Neural crest cell (in vitro differentiated cells): ENCODE measurements at places on chromosomes 4 and X. TPM values are rescaled to one million over a fixed set of nuclear protein-coding genes. Genes with fewer than 3 reads are reported as not detected.

DNA sequence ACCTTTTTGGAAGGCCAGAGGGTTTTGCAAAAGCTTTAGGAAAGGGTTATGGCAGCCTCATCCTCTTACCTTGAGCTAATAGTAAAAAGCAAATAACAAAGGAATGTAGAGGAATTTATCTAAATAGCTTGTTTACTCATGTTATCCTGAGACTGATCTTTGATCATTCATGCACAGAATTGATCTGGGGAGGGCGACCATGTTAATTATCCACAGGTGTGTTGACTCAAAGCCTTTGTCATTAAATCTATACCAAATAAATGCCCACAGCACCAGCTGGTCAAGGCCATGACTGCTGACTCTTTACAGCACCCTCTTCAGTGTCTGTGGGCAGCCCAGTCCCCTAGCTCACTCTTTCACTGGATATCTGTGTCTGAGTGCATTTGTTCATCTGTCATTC, 22.8 kb upstream of the DCLK2 start:
- H3K4me1 ChIP-seq: no peaks in the 10 kb centered on the region
- H3K4me3 ChIP-seq: no peak overlapping the region
- DNase-seq: no peak
- H3K36me3 ChIP-seq: peaks cover 4% of the 10 kb centered on the region
- H3K27ac ChIP-seq: no peak overlapping the region

GRCh38 chr4:39719804-39720580, 22.1 kb downstream of the UBE2K start:
- peaks cover 24% of the 10 kb centered on the region for H3K4me1 ChIP-seq
- DNase-seq: no peak
- H3K4me3 ChIP-seq: no peak overlapping the region

- no peaks in the 10 kb centered on the region for H3K4me1 ChIP-seq
- no peaks in the 10 kb centered on the region for H3K27me3 ChIP-seq
- H3K36me3 ChIP-seq: peaks cover 9% of the 10 kb centered on the region
- H3K4me3 ChIP-seq: no peak overlapping the region
Measured at GRCh38 chr4:16627999-16628398, 270.4 kb downstream of the LDB2 start.

DNA sequence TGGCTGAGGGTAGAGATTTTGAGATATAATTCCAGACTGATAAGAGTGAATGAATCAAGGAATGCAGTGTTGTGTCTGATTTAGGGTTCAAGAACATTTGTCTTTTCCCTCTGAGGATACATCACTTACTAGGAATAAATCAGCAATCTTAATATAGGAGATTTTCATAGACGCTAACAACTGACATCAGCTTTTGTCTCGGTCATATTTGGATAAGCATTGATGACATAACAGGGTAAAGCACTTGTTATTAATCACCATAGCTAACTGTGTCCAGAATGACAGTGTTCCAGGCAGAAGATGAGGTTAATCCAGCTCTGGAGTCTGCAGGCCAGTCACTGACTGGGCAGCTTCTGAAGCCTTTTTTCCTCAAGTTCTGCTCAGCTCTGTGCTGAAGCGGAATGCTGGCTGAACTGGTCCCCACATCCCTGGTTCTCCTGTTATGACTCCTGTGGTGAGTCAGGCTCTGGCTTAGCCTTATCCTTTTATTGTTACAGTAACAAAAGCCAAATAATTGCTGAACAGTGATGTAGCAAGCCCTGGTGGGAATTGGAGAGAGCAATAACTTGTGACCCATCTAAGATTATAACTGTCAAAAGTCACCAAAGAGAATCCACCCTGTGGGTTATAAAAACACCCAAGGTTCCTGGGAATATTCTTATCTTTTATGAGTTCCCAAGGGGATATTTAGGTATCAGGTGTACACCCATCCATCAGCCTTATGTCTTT, 41.8 kb downstream of the FNIP2 start:
- no peaks in the 10 kb centered on the region for H3K36me3 ChIP-seq
- no peak overlapping the region for H3K4me3 ChIP-seq
- no peak overlapping the region for H3K27ac ChIP-seq
- no peak for DNase-seq

TRO gene
- 106 and 120 TPM in 2 replicates for total RNA-seq

- no peaks in the 10 kb centered on the region for H3K4me1 ChIP-seq
- H3K27me3 ChIP-seq: no peaks in the 10 kb centered on the region
- H3K36me3 ChIP-seq: no peaks in the 10 kb centered on the region
- DNase-seq: no peak
- no peak overlapping the region for H3K4me3 ChIP-seq
Measured at GRCh38 chr4:96293806-96294205, 453.9 kb downstream of the PDHA2 start.

- H3K4me1 ChIP-seq: peaks cover 21% of the 10 kb centered on the region
- H3K27ac ChIP-seq: peak overlapping the region; percentile 11
- no peaks in the 10 kb centered on the region for H3K36me3 ChIP-seq
- no peak overlapping the region for H3K4me3 ChIP-seq
- no peaks in the 10 kb centered on the region for H3K27me3 ChIP-seq
- no peak for DNase-seq
Measured at GRCh38 chr4:16588149-16588548, 310.3 kb downstream of the LDB2 start.

RHOXF1 gene
- 0.33 and 0.41 TPM in 2 replicates for total RNA-seq

- no peaks in the 10 kb centered on the region for H3K4me1 ChIP-seq
- no peak overlapping the region for H3K27ac ChIP-seq
- no peaks in the 10 kb centered on the region for H3K27me3 ChIP-seq
- no peak for DNase-seq
Measured at GRCh38 chr4:127997534-127998388, 32.6 kb downstream of the ABHD18 start.

LRBA gene
- total RNA-seq: 28.2 and 30.3 TPM in 2 replicates

DNA sequence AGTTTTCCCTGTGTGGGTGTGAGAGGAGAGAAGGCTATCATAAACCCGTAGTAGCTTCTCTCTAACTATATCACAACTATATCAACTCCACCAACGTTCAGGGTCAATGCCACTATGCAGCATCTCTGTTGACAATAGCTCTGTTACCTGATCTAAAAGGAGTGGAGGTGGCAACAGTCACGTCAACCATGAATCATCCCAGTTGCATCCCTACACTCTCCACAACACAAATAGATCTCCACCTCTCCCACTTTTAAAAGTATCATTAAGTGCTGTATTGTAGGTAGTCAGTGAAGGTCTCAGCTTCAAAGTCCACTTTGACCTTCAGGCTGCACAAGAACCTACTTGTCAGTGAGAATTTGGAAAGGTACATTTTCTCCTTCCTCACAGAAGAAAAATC, 600.5 kb upstream of the GRIA3 start:
- no peaks in the 10 kb centered on the region for H3K4me1 ChIP-seq
- no peak overlapping the region for H3K27ac ChIP-seq
- no peak for DNase-seq
- H3K36me3 ChIP-seq: peaks cover 2% of the 10 kb centered on the region

SRPX gene
- total RNA-seq: 3.6 and 3.7 TPM in 2 replicates

ZFYVE28 gene
- 1.2 and 1.4 TPM in 2 replicates for total RNA-seq

GRCh38 chr4:100816436-100817045, 298.7 kb upstream of the EMCN start:
- peak overlapping the region; percentile 73 for H3K27ac ChIP-seq
- H3K4me1 ChIP-seq: no peaks in the 10 kb centered on the region
- no peak for DNase-seq
- no peaks in the 10 kb centered on the region for H3K36me3 ChIP-seq
- H3K27me3 ChIP-seq: no peaks in the 10 kb centered on the region

- no peak for DNase-seq
- no peaks in the 10 kb centered on the region for H3K36me3 ChIP-seq
- peaks cover 26% of the 10 kb centered on the region for H3K4me1 ChIP-seq
- no peaks in the 10 kb centered on the region for H3K27me3 ChIP-seq
Measured at GRCh38 chr4:152102436-152103000, 341.7 kb upstream of the GATB start.

TCEAL6 gene
- not detected in 2 replicates for total RNA-seq

GRCh38 chr4:15925830-15926229, 12.7 kb downstream of the FGFBP1 start:
- no peaks in the 10 kb centered on the region for H3K36me3 ChIP-seq
- H3K27me3 ChIP-seq: peaks cover 9% of the 10 kb centered on the region
- no peaks in the 10 kb centered on the region for H3K4me1 ChIP-seq
- no peak for DNase-seq

FSTL5 gene
- 6.3 and 7.4 TPM in 2 replicates for total RNA-seq

C1QTNF7 gene
- total RNA-seq: not detected in 2 replicates

CXCL13 gene
- total RNA-seq: not detected in 2 replicates

DNA sequence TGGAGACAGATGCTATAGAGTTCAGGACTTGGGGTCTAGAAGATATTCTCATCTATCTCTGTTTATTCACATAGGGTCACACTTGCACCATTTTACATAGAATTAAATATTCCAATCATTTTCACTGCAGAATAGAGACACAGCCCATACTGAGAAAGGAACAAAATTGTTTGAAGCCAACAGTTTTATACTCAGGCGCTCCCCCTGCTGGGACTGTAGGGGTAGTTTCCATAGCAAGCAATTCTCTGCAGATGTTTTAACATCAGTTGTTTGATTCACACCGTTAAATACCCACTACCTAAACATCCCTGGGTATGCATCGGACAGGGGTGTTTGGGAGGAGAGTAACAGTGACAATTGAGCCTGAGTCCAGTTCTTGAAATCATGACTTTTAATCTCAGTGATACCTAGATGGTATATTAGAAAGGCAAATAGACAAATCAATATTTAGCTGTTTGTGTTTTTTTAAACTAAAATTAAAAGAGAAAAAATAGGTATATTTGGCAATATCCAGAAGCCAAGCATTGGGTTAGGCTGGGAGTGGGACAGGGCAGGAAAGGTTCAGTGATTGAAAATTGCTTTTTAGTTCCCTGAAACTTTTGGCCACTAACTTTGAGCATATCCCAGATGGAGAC, 33.8 kb downstream of the LONRF3 start:
- H3K4me3 ChIP-seq: no peak overlapping the region
- DNase-seq: peak; percentile 35
- H3K4me1 ChIP-seq: no peaks in the 10 kb centered on the region

- H3K4me1 ChIP-seq: peaks cover 3% of the 10 kb centered on the region
- DNase-seq: no peak
- H3K4me3 ChIP-seq: no peak overlapping the region
- no peak overlapping the region for H3K27ac ChIP-seq
Measured at GRCh38 chr4:11636031-11636430, 207.3 kb upstream of the HS3ST1 start.

- no peak for DNase-seq
- no peak overlapping the region for H3K4me3 ChIP-seq
- H3K27me3 ChIP-seq: peaks cover 5% of the 10 kb centered on the region
- H3K4me1 ChIP-seq: no peaks in the 10 kb centered on the region
- H3K27ac ChIP-seq: no peak overlapping the region
Measured at GRCh38 chr4:99815597-99816011, 1.0 kb upstream of the DAPP1 start.

- H3K27me3 ChIP-seq: no peaks in the 10 kb centered on the region
- H3K27ac ChIP-seq: no peak overlapping the region
- DNase-seq: no peak
- no peak overlapping the region for H3K4me3 ChIP-seq
- no peaks in the 10 kb centered on the region for H3K4me1 ChIP-seq
Measured at GRCh38 chr4:83269256-83269655, 15.3 kb downstream of the COQ2 start.

- DNase-seq: no peak
- H3K27ac ChIP-seq: no peak overlapping the region
- peaks cover 5% of the 10 kb centered on the region for H3K4me1 ChIP-seq
Measured at GRCh38 chr4:103272174-103272573, 74.0 kb upstream of the CENPE start.

DNA sequence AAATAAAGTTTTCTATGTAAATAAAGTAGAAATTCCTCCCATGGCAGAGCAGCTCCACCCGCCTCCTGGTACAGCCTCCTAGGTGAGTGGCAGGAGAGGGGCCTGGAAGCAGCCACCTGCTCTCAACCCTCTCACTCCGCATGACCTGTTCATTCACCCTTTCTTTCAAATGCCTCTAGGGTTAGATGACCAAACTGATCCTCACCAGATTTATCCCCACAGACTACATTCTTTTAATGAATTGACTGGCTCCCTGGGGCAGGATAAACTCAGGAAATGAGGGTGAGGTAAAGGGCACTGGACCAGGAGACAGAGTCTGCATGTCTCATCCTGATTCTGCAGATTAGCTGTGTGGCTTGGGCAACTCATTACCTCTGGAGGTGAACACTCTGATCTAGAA, 32.6 kb upstream of the NKX6-1 start:
- no peaks in the 10 kb centered on the region for H3K4me1 ChIP-seq
- H3K36me3 ChIP-seq: no peaks in the 10 kb centered on the region
- H3K27me3 ChIP-seq: peaks cover 2% of the 10 kb centered on the region
- DNase-seq: no peak

- H3K36me3 ChIP-seq: peaks cover 2% of the 10 kb centered on the region
- H3K4me3 ChIP-seq: no peak overlapping the region
- no peaks in the 10 kb centered on the region for H3K27me3 ChIP-seq
- H3K27ac ChIP-seq: no peak overlapping the region
Measured at GRCh38 chr4:157115613-157116335, 39.8 kb downstream of the GLRB start.

GRCh38 chr4:169103966-169104412, 93.9 kb upstream of the CBR4 start:
- H3K4me3 ChIP-seq: no peak overlapping the region
- peaks cover 2% of the 10 kb centered on the region for H3K36me3 ChIP-seq
- no peak for DNase-seq
- H3K4me1 ChIP-seq: peaks cover 15% of the 10 kb centered on the region
- no peak overlapping the region for H3K27ac ChIP-seq

SORBS2 gene
- 34.5 and 42.3 TPM in 2 replicates for total RNA-seq

- no peak overlapping the region for H3K27ac ChIP-seq
- no peak for DNase-seq
- no peak overlapping the region for H3K4me3 ChIP-seq
- no peaks in the 10 kb centered on the region for H3K4me1 ChIP-seq
Measured at GRCh38 chr4:57575426-57575825, 465.2 kb upstream of the IGFBP7 start.

HOPX gene
- not detected in 2 replicates for total RNA-seq

DNA sequence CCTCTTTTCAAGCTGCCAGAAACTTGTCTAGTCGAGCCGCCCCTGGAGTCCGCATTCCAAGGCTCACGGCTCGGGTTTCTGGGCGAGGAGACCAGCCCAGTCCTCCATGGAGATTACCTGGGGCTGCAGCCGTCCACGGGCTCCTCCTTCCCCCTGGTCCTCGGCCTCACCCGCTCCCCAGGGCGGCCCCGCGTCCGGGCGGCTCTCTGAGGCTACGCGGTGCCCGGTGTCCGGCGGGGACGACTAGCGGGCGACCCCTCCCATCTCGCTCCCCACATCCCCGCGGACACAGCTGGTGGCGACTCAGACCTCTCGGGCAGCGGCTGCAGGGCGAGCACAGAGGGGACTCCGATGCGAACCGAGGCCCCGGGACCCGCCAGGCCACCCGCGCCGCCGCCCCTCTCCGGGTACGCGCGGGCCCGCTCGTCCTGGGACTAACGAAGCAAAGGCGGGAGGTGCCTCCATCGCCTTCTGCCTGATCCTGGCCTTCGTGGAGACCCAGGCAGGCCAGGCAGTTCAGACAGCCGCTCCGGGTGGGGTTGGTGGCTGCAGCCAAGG, 159.4 kb downstream of the TRAM1L1 start:
- peak; percentile 43 for DNase-seq
- peak overlapping the region; percentile 84 for H3K4me3 ChIP-seq
- H3K36me3 ChIP-seq: no peaks in the 10 kb centered on the region

- peaks cover 16% of the 10 kb centered on the region for H3K27me3 ChIP-seq
- peaks cover 10% of the 10 kb centered on the region for H3K36me3 ChIP-seq
- H3K4me1 ChIP-seq: peaks cover 52% of the 10 kb centered on the region
- peak overlapping the region; percentile 83 for H3K4me3 ChIP-seq
Measured at GRCh38 chrX:153879741-153880439, 6.1 kb downstream of the L1CAM start.
